ENCODE measurements at places on chromosomes 6 and 20.

GRCh38 chr6:40955178-40955545 is 83.9 kb downstream of the UNC5CL start:
- DNase-seq = no peak

DNA sequence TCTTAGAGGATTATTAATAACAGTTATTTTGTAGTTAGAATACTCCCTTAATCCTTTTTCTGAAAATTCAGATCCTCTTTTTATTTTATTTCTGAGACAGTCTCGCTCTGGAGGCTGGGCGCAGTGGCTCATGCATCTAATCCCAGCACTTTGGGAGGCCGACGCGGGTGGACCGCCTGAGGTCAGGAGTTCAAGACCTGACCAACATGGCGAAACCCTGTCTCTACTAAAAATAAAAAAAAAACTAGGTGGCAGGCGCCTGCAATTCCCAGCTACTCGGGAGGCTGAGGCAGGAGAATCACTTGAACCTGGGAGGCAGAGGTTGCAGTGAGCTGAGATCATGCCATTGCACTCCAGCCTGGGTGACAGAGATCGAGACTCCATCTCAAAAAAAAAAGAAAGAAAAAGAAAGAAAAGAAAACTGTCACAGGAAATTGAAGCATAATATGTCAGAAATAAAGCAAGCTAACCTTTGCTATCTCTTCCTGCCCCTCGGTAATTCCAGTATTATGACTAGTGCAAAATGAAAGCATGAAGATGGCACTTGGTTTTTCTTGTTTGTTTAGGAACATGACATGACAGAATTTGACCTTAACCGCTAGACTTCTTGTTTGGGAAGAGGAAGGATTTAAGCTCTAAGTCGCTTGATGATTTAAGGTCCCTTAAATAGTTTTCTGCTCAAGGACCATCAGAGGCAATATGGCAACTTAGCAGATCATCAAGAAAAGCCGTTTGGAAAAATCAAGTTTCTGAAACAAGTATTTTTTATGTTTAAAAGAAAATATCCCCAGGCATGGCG is 1.8 kb upstream of the RBM39 start:
- DNase-seq = no peak

DNA sequence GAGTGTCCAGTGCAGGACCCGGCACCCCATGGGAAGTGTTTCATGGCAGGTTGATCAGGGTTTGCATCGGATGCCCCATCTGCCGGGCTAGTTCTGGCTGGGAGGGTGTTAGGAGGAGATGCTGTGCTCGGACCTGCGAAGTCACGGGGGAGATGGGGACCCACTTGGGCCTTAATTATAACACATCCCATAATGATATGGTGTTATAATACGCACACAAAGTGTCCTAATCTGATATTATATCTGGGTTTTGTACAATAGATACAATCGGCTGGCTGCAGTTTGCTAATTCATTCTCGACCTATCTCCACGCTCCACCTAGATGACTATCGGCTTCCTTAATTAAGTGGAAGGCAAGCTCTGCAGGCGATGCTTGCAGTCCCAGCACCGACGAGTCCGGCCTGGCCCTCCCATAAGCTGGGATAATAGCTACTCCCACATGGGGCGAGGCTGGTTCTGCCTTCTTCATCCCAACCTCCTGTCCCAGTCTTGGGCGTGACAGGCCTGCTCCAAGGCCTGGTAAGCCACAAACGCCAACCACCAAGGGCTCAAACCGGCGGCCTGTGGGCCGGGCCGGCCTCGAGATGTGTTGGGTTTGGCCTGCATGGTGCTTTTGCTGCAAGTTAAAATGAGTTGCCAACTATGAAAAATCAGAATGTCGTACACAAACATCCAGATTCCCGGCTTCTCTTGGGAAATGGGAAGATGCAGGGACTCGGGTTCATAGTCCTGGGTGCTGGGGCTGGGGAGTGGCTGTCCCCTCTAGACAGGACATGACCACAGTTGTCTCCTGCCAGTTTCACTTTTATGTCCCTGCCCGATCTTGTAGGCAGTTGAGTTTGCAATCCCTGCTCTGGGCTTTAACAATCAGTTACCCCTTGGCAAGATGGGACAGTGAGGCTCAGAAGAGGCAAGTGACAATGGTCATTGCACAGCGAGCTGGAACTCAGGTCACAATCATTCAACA is 32.7 kb downstream of the CEBPB start:
- DNase-seq = no peak

DNA sequence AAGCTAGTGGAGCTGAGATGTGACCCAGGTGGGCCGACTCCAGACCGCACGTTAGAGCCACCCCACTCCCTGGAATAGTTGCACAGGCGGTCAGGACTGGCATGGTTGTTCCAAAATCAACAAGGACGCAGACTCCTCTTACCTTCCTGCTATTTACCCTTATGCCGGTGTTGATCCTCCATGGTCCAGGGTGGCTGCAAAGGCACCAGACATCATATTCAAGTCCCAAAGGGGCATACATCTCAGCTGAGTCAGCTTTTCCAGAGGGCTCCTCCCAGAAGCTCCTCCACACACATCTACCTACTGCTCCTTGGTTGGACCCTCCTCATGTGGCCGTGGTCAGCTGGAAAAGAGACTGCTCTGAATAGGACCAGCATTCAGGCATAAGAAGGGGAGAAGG is 112.2 kb downstream of the SYCP2 start:
- no peak for DNase-seq

GRCh38 chr6:139249395-139249794 is 42.4 kb downstream of the TXLNB start:
- DNase-seq = no peak

Measured in stimulated activated CD8-positive, alpha-beta memory T cell treated with anti-CD3 and anti-CD28 coated beads, Interleukin-4, amount 100 ng/mL, for 1 hour (primary cell).